ENCODE measurements at places on chromosomes 6 and 20.

GRCh38 chr6:136539967-136540652 is 10.1 kb downstream of the MAP7 start:
- DNase-seq = no peak

GRCh38 chr20:49925901-49926454 is 10.2 kb upstream of the RNF114 start:
- no peak for DNase-seq

- no peak for DNase-seq
Measured at GRCh38 chr20:4569865-4570264, 151.8 kb upstream of the PRND start.

DNA sequence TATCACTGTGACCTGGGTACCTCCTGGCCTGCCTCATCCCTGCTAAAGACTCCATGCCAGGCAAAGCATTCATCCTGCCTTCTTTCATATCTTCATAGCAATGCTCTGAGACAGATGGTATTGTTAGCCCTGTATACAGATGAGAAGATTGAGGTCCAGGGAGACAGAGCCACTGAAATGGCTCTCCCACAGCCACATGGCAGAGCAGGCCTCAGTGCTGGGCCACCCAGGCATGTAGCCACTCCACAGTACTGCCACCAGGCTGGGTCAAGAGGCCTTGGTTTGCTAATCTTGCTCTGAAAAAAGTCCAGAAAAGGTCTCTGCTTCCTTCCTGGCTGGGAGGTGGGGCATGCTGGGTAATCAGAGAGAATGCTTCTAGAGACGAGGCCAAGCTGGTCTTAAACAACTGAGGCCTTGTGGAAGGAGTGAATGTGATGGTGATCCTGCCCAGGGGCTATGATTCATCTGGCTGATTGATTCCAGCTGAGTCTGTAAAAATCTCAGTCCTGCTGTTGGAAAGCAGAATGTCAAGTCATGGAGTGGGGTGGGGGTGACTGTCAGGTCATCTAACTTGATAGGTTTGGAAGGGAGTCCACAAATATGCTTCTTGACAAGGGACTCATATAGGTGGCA is 29.8 kb downstream of the HM13 start:
- no peak for DNase-seq

GRCh38 chr20:59289994-59290393 is 10.4 kb upstream of the EDN3 start:
- no peak for DNase-seq

DNA sequence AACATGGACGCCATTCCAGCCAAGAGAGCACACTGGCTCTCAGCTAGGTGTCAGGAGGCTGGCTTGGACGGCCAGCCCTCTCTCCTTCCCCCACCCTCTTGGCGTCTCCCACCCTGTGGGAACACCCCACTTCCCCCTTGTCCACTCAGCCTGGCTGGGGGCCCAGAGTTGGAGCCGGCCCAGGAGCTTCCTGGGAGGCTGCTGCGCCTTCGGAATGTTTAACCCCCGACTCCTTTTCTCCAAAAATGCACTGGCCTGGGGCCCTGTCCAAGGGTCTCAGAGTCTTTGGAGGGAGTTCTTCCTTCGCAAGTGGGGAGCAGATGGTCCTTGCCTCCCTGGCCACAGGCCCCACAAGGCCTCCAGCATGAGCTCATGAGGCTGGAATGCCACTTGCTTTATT is 4.1 kb downstream of the ADAM33 start:
- DNase-seq = no peak

DNA sequence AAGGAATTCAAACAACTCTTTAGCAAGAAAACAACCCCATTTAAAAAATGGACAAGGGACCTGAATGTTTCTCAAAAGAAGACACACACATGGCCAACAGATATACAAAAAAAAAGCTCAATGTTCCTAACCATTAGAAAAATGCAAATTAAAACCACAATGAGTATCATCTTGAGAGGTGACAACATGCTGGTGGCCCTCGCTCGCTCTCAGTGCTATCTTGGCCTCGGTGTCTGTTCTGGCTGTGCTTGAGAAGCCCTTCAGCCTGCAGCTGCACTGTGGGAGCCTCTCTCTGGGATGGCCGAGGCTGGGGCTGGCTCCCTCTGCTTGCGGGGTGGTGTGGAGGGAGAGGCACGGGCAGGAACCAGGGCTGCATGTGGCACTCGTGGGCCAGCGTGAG is 13.4 kb downstream of the SPINT4 start:
- DNase-seq = no peak

DNA sequence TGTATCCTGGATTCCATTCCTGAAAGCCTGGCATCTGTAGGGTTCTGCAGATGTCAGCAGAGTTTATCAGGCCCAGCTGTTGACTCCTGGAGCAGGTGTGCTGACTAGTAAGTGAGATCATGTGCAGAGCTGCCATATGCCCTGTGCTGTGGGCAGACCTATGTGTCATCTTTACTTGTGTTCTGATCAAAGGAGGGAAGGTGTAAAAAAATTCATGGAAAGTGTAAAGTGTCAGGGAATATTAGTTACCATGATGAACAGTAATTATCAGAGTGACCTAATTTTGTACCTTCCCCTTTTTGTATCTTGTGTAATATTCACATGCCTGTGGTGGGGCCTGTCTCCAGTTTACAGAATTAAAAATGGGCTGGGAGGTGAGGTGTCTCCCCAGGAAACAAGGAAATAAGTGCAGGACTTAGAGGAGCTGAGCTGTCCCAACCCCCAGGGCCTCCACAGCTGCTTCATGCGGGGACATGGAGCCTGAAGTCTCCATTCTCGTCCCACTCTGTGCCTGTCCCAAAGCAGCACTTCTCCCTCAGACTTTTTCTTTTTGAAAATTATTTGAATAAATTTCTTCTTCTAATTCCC is 148.2 kb upstream of the GGTLC1 start:
- DNase-seq = no peak

DNA sequence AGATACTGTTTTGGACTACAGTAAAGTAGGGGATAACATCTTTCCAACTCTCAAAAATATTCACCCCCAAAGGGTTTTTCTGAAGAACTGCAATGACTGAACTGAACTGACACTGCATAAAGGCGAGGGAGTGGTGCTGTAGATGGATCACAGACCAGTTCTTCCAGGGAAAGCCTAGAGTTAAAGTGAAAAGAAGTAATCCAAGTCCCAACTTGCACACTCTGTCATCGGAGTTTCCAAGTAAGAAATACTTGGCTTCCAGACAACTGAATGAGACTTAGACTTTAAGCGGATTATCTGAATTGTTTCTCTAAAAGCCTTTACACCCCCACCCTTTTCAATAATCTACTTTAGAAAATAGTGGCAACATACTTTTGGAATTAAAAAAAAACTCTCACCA is 134.1 kb upstream of the PREP start:
- no peak for DNase-seq

GRCh38 chr20:16003310-16003709 is 569.9 kb downstream of the KIF16B start:
- DNase-seq = no peak

- no peak for DNase-seq
Measured at GRCh38 chr6:46323312-46323965, 152.7 kb upstream of the ENPP5 start.

DNA sequence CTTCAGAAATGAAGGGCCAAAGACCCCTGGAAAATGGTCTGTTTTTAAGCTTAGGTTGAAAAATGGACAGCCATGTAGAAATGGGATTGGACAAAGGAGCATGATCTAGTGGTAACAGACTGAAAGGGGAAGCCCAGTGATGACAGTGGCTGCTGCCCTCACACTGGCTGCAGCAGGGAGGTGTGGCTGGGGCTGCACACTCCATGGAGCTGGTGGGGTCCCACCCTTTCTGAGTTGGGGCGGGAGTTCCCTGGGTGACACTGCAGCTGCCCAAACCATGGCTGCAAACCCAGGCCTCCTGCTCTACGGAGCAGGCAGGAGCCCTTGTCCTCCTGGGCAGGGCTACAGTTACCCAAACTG is 8.5 kb upstream of the PACSIN1 start:
- DNase-seq = no peak
